Jurkat, Clone E6-1 (cell line): ENCODE measurements at places on chromosomes 5 and 9.

DNA sequence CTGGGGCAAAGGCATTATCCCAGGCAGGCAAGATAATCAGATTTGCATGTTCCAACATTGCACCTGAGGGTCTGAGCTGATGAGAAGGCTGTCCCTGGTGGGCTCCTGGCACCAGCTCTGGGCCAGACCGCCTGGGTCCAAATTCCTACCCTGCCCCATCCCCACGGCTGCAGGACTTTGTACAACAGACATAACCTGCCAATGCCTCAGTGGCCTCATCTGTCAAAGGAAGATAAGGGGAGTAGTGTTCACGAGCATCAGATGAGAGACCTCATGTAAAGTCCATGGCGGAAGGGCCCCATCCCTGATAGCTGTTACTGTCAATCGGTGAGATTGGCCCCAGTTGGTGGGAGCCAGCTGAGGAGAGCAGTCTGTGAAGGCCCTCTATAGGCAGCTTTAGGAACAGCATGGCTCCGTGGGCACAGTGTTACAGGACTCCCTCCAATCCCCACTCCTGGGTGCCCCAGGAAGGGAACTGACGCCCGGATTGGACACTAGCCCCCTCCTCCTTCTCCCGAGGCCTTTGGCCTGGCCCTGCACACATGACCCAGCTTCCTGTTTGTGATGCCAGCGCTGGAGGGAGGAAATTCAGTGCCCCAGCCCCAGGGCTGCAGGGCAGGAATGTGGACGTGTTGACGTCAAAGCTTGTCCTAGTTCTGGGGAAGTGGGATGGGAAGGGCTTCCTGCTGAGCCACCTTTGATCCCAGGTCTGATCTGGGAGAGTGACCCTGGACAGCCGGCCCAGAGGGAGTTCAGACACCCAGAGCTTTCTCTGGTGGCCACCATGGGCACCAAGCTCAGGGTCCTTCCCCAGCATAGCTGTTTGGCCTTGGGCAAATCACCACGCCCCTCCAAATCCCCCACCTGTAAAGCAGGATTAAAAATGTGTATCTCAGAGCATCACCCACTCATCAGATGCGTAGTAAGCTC is 56.2 kb downstream of the DUSP1 start:
- peak; percentile 50 for DNase-seq

DNA sequence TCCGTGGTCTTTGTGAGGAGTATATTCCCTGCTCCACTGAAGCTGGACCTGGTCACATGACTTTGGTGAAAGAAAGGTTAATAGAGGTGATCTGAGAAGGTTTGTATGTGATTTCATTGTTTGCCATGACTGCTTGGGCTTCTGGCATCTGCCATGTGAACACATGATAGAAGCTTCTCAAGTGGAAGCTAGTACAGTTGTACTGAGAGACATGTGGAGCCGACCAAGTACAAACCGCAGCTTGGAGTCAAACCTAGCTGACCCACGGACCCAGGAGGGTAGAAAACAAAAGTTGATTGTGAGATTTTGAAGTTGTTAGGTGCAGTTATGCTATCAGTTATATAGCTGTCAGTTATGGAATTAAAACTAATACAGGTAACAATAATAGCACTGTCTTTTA is 140.4 kb downstream of the CARTPT start:
- DNase-seq = no peak

DNA sequence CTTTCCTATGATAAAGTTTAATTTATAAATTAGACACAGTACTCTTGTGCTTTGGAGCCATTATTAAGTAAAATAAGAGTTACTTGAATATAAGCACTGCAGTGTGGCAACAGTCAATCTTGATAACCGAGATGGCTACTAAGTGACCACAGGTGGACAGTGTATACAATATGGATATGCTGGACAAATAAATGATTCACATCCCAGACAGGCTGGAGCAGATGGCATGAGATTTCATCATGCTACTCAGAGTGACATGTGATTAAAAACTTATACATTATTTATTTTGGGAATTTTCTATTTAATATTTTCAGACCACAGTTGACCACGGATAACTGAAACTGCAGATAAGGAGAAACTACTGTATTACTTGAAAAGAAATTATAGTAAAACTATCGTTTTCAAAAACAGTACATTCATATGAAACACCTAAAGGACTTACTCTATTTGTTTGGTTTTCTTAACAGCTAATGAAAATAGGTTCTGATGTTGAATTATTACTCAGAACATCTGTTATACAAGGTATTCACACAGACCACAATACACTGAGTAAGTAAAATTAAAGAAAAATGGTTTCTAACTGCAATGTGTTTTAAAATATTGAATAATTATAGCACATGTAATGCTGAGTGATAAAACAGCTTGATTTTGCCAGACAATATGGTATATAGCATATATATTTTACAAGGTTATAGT is 16.0 kb downstream of the LYRM7 start:
- no peak for DNase-seq

GRCh38 chr5:95102687-95103086 is 182.2 kb downstream of the MCTP1 start:
- DNase-seq = no peak

DNA sequence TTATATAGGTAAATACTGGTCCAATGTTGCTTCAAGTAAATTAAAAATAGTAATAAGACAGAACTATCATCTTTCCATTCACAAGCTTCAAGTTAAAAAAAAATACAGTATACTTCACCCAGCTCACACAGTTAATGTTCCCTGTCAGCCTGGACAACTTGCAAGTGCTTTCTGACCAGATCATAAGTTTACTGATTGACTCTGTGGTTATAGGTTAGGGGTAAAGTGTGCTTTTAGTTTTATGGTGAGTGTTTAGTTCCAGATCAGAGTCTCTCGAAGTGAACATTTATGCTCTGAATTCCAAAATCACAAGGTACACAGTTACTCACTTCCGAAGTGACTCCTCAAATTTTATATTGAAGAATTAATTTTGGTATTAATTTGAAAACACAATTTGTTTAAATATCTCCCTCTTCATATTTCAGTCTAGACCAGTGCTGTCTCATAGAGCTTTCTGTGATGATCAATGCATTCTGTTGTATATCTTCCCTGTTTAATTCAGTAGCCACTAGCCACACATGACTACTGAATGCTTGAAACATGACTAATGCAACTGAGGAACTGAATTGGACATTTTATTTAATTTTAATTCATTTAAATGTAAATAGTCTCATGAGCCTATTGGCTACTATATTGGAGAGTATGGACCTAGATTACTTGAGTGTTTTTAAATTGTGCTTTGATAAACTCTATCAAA is 90.7 kb downstream of the MEF2C start:
- no peak for DNase-seq

- no peak for DNase-seq
Observed at GRCh38 chr9:75892216-75892911, 1.9 kb downstream of the PCSK5 start.

- peak; percentile 51 for DNase-seq
Observed at GRCh38 chr9:109574061-109574882, 76.2 kb upstream of the PTPN3 start.

GRCh38 chr5:74409166-74409706 is 231.3 kb downstream of the ENC1 start:
- no peak for DNase-seq

GRCh38 chr5:11387382-11387781 is 516.9 kb downstream of the CTNND2 start:
- no peak for DNase-seq

DNA sequence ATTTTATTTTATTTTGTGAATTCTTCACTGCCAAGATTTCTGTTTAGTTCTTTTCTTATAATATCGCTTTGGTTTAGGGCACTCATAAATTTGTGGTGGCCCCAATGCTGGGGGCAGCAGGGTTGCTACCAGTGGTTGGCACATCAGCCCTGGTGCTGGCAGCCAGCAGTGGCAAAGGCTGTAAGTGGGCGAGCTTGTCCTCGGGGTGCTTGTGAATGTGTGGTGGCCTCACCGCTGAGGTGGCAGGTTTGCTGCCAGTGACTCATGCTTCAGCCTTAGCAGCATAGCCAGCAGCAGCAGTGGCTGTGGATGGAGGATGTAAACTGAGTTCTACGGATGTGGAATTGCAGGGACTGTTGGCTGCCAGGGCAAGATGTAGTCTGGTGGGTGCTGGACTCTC is 262.9 kb upstream of the DMAC1 start:
- DNase-seq = no peak

GRCh38 chr9:134923466-134923865 is 5.8 kb upstream of the FCN1 start:
- DNase-seq = no peak

DNA sequence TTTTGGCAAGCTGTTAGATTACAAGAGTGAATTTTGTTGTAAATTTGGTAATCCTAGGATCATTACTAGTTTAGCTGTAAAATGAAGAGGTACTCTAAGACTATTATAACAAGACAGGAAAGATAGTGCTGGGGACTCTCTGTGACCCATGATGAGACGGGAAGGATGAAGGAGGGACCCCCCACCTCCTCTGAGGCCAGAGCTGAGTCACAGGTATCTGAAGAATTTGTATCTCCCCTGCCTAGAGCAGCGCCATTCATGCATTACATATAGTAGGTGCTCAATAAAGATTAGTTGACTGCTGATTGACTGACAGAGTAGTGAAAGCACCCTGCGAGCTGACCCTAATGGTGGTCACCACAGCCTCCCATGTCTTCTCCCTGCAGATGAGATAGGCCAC is 202.8 kb downstream of the SNX18 start:
- no peak for DNase-seq

GRCh38 chr5:10552183-10553143 is 11.4 kb upstream of the ANKRD33B start:
- no peak for DNase-seq

DNA sequence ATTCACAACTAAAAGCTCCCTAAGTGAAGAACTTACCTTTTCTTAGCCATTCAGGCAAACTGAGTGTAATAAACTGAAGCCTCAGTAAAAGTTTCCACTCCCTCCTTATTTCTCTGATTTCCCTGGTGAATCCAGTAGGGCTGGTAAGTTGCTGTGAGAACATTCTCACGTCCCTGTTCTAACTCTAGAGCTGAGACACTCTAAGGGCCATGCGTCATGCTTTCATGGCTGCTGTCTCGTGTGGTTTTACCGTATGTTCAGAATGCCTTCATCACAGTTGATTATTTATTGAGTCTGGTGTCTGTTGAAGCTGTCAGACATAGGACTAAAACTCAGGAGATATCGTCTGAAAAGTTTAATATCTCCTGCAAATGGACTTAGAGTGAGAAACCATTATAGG is 1.3 kb downstream of the OR2S2 start:
- no peak for DNase-seq

- no peak for DNase-seq
Observed at GRCh38 chr5:159928122-159928909, 12.0 kb downstream of the ADRA1B start.

DNA sequence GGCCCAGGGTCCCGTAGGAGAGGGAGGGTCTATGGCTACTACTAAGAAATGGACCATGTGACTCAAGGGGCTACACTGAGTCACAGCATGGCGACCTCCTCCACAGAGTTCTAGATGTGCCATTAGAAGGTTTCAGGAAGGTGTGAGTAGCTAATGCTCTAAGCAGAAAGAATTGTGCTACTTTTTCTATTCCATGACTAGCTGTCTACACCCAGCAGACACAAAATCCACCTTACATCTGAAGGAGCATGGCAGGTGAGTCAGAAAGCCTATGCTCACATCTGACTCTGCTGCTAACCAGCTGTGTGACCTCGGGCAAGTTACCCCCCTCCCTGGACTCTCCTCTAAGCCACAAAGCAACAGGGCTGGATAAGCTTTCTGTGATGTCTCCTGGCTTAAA is 14.4 kb upstream of the MEIKIN start:
- DNase-seq = no peak

DNA sequence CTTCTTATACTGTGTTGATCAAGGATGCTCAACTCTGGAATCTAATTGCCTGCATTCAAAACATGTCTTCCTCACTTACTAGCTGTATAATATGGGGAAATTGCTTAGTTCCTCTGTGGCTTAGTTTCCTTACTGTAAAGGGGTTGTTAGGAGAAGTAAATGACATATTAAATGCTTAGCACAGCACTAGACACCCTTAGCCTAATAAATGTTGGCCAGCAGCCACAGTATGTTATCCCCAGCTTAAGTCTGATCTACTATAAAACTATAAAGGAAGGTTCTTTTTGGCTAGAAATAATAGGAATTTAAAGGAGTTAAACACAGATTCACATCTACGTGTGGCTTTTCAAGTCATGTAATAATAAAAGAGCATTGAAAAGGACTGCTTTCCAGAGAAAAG is 232.4 kb downstream of the PCSK1 start:
- no peak for DNase-seq

DNA sequence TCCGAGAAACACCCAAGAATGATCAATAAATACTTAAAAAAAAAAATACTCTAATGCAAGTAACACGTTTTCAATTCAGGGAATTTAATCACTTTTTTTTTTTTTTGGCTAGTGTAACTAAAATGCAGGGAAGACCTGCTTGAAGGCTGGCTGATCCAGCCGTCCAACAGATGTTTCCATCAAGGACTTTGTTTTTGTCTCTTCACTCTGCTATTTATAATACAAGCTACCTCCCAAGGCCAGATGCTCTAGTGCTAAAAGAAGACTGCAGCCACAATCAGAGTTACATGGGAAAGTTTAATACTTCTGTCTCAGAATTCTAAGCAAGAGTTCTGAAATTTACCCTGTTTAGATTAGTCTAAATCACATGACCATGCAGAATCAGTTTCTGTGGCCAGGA is 14.5 kb downstream of the TBCA start:
- DNase-seq = no peak

DNA sequence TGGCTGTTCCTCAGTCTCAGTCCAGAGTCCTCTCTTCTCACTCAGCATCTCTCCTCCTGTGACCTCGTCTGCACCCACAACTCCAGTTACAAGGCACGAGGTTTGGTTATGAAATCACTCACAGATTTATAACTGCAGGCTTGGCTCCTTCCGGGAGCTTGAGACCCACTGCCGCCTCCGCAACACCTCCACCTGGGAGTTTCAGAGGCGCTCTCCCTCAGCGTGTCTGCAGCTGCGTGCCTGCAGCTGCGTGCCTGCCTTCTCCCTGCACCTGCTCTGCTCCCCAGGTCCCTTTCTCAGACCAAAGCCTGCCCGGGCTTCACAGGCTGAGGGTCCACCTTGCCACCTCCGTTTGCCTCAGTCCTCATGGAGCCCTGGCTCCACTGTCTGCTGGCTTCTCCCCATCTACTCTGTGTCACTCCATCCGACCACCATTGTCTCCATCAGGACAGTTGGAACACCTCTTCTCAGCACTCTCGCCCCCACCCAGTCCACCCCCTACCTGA is 51.5 kb downstream of the HRH2 start:
- no peak for DNase-seq

DNA sequence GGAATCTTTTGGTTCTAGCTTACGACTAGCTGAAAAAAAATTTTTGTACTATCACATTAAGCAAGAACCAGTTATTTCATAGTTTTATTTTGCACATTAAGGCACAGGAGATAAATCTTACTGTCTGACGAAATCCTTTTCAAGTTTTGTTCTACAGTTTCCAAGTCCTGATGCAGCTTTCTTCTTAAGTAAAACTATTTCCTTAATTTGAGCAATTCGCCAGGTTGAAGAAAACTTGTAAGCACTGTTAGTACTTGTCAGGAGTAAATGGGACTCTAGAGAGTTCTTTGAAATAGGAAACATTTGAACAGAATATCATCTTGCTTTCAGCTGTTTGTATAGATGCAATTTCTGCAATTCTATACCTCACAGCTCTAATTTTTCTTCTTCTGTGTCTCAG is 318.8 kb upstream of the ELAVL2 start:
- DNase-seq = no peak
